DND-41 (cell line): ENCODE measurements at places on chromosomes 6 and 20.

DNA sequence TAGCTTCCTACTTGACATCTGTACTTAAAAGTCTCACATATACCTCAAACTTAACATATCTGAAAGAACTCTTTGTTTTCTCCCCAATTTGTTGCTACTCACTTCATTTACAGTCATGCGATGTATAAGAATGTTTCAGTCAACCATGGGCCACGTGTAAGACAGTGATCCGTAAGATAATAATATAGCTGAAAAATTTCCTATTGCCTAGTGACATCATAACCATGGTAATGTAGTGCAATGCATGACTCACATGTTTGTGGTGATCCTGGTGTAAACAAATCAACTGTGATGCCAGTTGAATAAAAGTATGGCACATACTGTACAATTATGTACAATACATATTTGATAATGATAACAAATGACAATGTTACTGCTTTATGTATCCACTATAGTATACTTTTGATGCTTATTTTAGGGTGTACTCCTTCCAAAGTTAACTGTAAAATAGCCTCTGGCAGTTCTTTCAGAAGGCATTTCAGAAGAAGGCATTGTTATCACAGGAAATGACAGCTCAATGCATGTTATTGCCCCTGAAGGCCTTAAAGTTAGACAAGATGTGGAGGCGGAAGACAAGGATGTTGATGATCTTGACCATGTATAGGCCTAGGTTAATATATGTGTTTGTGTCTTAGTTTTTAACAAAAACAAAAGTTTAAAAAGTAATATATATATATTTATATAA lies 579.0 kb downstream of the EPHA7 start:
- no peak overlapping the region for H3K27ac ChIP-seq
- DNase-seq: no peak
- no peaks in the 10 kb centered on the region for H3K4me1 ChIP-seq

DNA sequence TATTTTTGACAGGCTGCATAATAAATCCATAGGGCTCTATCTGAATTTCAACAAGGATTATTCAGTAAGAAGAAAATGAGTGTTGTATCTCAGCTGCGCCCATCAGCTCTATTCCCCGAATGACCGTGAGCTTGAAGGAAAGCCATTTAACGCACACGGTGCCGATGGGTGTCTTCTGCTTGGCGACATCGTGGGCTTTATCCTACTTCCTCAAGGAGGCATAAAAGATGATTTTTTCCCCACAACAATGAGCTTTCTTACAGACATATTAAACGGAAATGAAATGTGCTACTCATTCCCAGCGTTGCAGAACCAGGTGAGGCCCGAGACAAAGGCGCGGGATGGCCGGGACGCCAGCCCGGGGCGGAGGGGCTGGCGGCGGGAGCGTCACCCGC lies 710 bp downstream of the DYNLT1 start:
- H3K27me3 ChIP-seq: peaks cover 15% of the 10 kb centered on the region
- H3K27ac ChIP-seq: peak overlapping the region; percentile 87
- H3K4me3 ChIP-seq: peak overlapping the region; percentile 96
- H3K4me1 ChIP-seq: peaks cover 37% of the 10 kb centered on the region
- peaks cover 25% of the 10 kb centered on the region for H3K36me3 ChIP-seq

DNA sequence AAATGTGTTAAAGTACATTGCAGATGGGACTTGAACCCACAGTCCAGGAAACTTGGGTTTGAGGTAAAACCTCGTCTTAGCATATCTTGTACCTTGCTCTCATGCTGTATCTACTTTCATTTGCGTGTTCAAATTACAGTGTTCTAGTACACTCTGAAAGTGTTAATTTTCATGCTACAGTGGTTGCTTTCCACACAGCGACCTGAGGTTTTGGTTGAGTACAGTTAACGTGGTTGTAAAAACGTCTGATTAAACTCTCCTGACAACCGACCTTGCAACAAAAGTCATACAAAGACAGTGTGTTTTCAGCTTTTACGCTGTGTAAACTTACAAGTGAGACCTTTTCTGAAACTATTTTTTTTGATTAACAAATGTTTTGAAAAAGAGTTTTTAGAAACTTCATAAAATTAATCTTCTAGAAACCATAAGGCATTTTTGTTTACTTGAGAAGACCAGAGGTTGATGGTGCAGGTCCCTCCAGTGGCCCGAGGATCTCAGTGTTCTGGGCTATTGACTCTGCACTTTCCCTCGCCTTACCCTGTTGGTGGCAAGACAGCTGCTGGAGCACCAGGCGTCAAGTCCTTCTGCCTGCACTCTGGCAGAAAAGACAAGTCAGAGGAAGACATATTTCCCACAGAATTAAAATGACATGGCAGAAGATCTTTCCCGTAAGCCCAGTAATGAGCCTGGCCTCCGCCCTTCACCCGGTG lies 334.0 kb downstream of the THBS2 start:
- H3K27ac ChIP-seq: no peak overlapping the region
- DNase-seq: no peak
- no peaks in the 10 kb centered on the region for H3K27me3 ChIP-seq
- no peaks in the 10 kb centered on the region for H3K36me3 ChIP-seq
- H3K4me1 ChIP-seq: no peaks in the 10 kb centered on the region

GRCh38 chr6:53361549-53362031 lies 12.8 kb upstream of the ELOVL5 start:
- no peaks in the 10 kb centered on the region for H3K27me3 ChIP-seq
- H3K27ac ChIP-seq: peak overlapping the region; percentile 99
- H3K4me3 ChIP-seq: peak overlapping the region; percentile 10
- peaks cover 52% of the 10 kb centered on the region for H3K4me1 ChIP-seq

DNA sequence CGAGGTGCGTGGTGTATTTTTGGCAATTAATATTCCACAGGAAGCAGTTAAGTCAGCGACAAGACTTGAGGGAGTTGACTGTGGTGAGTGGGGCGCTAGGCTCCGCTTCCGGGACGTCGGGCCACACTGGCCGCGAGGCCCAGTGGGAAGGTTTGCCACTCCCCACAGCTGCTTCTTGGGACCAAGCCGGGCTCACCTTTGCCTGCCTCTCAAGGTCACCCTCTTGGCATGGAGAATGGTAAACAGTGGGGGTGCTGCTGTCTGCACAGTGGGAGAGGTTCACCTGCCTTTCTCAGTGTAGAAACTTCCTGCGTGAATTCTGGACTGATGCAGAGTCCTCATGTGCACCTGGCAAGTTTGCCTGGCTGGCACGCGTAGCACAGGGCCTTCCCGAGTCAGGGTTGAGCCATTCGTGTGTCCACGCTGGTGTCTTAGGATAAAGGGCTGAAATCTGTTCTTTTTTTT lies 6.4 kb downstream of the OSBPL2 start:
- peaks cover 12% of the 10 kb centered on the region for H3K4me1 ChIP-seq
- no peaks in the 10 kb centered on the region for H3K27me3 ChIP-seq
- DNase-seq: no peak
- peaks cover 24% of the 10 kb centered on the region for H3K36me3 ChIP-seq

GRCh38 chr6:41719436-41720261 lies 15.8 kb downstream of the TFEB start:
- H3K27me3 ChIP-seq: no peaks in the 10 kb centered on the region
- no peak overlapping the region for H3K4me3 ChIP-seq
- no peaks in the 10 kb centered on the region for H3K4me1 ChIP-seq
- DNase-seq: no peak
- no peaks in the 10 kb centered on the region for H3K36me3 ChIP-seq

DNA sequence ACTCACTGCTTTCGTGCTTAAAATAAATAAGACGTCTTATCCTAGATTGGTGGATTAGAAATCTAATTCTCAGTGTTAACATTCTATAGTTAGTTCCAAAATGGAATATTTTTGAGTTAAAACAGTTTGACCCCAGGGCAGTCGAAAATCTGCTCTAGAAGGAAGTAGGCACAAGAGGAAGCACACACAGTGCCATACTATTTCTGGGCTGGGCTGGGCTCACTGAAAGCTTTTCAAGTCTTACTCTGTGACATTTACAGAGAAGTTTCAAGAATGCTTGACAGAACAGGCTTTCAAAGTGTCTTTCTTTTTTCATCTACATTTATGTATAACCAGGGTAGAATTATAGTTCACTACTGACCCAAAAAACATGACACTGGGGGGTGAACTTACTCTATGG lies 209.8 kb downstream of the SOD2 start:
- H3K27ac ChIP-seq: no peak overlapping the region
- H3K36me3 ChIP-seq: no peaks in the 10 kb centered on the region
- no peaks in the 10 kb centered on the region for H3K4me1 ChIP-seq
- no peak overlapping the region for H3K4me3 ChIP-seq
- DNase-seq: no peak
- H3K27me3 ChIP-seq: peaks cover 15% of the 10 kb centered on the region

DNA sequence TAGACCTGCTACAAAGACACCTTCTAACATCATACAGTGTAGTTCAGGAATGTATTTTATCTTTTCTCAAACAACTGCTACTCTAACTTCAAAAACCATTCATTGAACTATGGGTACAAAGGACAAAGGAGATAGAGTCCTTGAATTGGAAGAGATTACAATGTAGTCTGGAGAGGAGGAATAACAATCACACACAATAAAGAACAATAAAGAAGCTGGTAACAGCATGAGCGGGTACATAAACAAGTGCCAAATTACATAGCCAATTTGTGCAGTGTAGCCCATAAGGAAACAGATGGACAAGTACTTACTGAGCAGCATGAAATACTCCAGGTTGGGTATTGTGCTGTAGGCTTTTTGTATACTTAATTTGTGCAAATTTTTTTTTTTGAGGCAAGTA lies 44.3 kb downstream of the OSTM1 start:
- H3K27me3 ChIP-seq: no peaks in the 10 kb centered on the region
- no peak overlapping the region for H3K27ac ChIP-seq
- no peak overlapping the region for H3K4me3 ChIP-seq
- no peaks in the 10 kb centered on the region for H3K4me1 ChIP-seq
- no peaks in the 10 kb centered on the region for H3K36me3 ChIP-seq

DNA sequence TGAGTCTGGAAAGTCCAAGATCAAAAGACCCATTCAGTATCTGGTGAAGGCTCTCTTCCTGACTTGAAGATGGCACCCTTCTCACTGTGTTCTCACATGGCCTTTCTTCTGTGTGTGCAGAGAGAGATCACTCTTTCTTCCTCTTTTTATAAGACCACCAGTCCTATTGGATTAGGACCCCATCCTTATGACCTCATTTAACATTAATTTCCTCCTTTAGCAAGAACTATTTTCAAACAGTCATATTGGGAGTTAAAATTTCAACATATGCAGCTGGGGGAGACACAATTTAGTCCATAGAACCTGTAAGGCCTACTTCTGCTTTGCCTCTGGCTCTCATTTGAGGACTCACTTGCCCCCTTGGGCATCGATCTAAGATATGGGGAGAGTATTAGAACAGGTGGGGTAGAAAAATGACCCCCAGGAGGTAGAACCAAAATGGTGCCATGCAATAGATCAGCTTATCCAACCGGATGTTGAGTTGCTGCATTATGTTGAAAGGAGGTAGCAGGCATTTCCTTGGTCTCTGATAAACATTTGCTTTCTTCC lies 78.4 kb upstream of the ATXN1 start:
- H3K4me1 ChIP-seq: no peaks in the 10 kb centered on the region
- H3K36me3 ChIP-seq: no peaks in the 10 kb centered on the region
- no peak for DNase-seq
- no peak overlapping the region for H3K4me3 ChIP-seq

DNA sequence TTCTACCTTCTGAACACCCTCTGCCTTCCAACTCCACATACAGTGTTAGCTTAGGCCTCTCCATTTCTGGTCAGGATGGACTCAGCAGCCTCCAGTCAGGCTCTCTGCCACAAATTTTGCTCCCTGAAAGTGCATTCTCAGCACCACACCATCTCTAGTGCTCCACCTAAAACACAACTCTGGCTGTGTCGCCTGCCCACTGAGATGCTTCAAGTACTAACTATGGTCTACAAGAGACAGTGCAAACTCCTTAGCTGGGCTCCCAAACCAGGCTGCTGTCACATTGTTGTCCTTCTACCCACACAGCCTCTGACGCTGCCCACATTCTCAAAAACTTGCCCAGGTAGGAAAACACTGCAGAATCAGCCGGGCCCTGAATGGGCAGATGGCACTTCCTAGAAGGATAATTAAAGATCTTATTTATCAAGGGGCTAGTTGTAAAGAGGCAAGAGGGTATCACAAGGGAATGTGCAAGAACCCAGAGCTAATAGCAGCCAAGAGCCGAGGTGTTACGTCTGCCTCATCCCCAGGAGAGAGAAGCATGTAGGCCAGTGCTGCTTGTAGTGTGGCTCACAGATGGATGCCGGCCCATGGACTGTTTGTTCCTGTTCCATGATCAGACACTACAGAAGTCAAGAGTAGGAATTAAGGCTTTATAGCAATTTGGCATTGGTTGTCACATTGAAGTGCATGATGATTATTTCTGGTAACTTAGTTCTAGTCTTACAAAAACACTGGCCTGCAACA lies 189.7 kb downstream of the LRFN2 start:
- no peak overlapping the region for H3K4me3 ChIP-seq
- H3K36me3 ChIP-seq: no peaks in the 10 kb centered on the region
- no peaks in the 10 kb centered on the region for H3K4me1 ChIP-seq
- no peak overlapping the region for H3K27ac ChIP-seq
- DNase-seq: no peak

GRCh38 chr6:118333772-118334171 lies 214.3 kb upstream of the PLN start:
- no peaks in the 10 kb centered on the region for H3K36me3 ChIP-seq
- H3K27ac ChIP-seq: no peak overlapping the region
- H3K4me1 ChIP-seq: no peaks in the 10 kb centered on the region

- H3K4me3 ChIP-seq: no peak overlapping the region
- no peaks in the 10 kb centered on the region for H3K36me3 ChIP-seq
- H3K27me3 ChIP-seq: no peaks in the 10 kb centered on the region
- no peaks in the 10 kb centered on the region for H3K4me1 ChIP-seq
- H3K27ac ChIP-seq: no peak overlapping the region
These were observed 48.2 kb upstream of the TENT5A start for GRCh38 chr6:81800666-81801065.

- no peak for DNase-seq
- H3K27me3 ChIP-seq: no peaks in the 10 kb centered on the region
- no peak overlapping the region for H3K27ac ChIP-seq
- no peaks in the 10 kb centered on the region for H3K4me1 ChIP-seq
- H3K4me3 ChIP-seq: no peak overlapping the region
These were observed 47.4 kb downstream of the SRC start for GRCh38 chr20:37393196-37393862.

DNA sequence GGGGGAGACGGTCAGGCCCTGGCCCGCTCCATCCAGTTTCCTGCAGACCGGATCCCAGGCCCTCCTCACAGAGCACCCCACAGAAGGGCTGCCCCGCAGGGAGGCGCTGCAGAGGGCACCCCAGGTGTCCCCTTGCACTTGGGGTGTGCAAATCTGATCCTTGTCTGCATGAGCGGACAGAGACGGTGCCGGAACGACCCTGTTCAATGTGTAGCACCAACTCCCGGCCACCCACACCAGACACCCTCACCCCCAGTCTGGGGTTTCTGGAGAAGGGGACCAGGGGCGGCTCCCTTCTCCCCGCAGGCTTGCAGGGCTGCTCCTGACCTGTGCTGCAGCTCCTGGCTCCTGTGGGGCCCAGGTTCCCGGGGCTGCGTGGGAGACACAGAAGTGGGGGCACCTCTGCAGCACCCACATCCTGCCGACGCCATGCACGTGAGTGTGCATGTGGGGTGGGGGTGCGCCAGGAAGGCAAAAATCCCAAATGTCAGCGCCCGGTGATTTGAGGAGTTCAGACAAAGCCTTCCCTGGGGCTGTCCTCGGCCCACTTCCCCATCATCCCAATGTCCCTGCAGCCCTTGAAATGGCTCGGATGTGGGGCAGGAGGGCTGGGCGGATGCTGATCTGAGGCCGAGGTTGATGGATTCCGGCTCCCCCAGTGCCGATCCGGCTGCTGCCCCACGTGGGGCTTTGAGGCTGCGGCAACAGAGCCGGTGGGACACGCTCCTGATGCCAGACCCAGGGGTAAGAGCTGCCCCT lies 85.3 kb upstream of the BHLHE23 start:
- no peak overlapping the region for H3K4me3 ChIP-seq
- DNase-seq: no peak
- H3K36me3 ChIP-seq: no peaks in the 10 kb centered on the region
- no peaks in the 10 kb centered on the region for H3K27me3 ChIP-seq

GRCh38 chr6:13491538-13491937 lies 4.1 kb upstream of the GFOD1 start:
- peaks cover 11% of the 10 kb centered on the region for H3K4me1 ChIP-seq
- H3K27me3 ChIP-seq: peaks cover 7% of the 10 kb centered on the region
- H3K36me3 ChIP-seq: no peaks in the 10 kb centered on the region
- DNase-seq: no peak
